ENCODE measurements at places on chromosomes 6 and 20.
A peak's percentile ranks its signal among the peaks of the same experiment; 100 is the strongest.

GRCh38 chr6:109428889-109429477 lies 11.4 kb downstream of the PPIL6 start:
- DNase-seq, result no peak

DNA sequence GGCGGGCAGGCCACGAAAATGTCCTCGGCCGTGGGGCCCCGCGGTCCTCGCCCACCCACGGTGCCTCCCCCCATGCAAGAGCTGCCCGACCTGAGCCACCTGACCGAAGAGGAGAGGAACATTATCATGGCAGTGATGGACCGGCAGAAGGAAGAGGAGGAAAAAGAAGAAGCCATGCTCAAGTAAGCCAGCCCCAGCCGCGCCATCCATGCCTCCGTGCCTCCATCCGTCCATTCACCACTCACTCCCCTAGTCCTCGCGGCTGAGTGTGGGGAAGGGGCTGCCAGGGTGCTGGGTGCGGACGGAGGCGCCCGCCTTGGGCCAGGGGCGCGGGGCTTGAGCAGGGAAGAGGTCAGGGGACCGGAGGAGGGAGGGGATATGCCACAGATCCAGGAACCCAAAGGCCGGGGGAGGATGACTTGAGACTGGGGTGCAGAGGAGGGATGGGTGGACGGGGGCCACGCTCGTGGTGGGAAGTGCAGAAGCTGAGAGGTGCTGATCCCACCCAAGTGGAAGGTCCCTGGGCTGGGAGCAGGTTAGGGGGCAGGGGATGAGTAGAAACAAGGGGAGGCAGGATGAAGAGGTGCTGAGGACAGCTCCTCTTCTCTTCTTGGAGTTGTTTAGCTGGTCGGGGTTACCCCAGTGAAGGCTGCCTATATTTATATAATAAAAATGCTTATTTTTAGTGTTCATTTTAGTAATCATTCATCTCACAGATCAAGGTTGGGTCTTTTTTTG lies 825 bp downstream of the RIMS1 start:
- no peak for DNase-seq

- DNase-seq, result peak; percentile 8
Observed at GRCh38 chr6:50952092-50952907, 133.6 kb downstream of the TFAP2B start.

GRCh38 chr20:3673221-3674070 lies 8.4 kb downstream of the ADAM33 start:
- DNase-seq, result no peak

GRCh38 chr6:136720045-136720770 lies 72.1 kb downstream of the MAP3K5 start:
- no peak for DNase-seq
